ENCODE measurements at places on chromosomes 1 and 21.

DNA sequence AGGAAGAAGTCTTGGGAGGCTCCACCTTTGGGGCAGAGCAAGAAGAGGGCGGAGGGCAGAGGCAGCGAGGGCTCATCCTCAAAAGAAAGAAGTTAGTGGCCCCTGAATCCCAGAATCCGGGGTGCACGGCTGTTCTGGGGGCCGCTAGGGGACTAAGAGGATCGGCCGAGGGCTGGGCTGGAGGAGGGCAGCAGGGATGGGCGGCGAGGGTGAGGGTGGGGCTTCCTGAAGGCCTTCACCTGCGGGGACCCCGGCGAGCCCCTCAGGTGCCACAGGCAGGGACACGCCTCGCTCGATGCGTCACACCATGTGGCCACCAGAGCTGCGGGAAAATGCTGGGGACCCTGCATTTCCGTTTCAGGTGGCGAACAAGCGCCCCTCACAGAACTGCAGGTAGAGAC lies 23.9 kb downstream of the COL6A1 start:
- no peak for DNase-seq

- no peak for DNase-seq
Measured at GRCh38 chr1:174680101-174680500, 232.3 kb downstream of the GPR52 start.

GRCh38 chr1:112818990-112819689 lies 104.0 kb upstream of the PPM1J start:
- DNase-seq: no peak

DNA sequence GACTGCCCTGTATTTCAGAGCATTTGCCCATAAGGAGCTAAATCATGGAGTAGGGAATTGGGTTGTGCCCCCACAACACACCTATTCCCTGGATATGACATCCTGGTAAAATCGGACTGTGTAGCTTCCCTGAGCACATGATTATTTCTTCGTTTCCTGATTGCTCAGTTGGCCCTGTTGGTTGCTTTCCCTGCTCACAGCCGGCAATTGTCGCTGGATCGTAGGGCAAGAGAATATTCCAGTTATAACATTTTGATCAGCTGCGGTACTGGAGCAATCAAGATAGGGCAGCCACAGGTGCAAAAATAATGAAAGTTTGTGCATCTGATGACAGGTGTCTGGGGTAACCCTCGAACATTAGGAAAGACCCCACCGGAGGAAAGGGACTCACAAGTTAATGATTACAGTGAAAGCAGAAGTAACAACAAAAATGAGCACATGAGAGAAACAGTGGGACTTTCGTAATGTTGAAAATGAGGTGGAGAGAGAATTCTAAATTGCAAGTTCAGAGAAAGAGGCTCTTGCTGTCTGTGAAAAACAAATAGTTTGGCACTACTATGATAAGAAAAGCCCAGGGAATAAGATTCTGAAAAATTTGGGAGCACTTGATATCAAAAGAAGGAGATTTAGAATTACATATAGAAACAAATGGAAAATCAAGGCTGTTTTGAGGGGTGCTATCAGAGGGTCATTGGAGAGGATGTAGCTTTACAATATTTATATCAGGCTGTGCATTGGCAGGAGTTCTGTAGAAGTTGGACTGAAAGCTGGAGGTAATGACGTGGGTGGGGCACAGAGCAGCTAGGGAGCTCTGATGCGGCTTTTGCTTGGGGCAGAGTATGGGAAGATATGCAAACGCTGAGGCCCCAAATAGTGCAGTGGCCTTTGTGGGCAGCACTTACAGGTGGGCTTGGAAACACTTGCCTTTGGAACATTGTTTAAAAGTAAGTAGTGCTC lies at the start of gene MAB21L3:
MAB21L3 (plus strand) TSS at position 833 of the 957 bp plus-strand sequence. CDS start 1,217 bp downstream, outside the sequence.
- DNase-seq: no peak

DNA sequence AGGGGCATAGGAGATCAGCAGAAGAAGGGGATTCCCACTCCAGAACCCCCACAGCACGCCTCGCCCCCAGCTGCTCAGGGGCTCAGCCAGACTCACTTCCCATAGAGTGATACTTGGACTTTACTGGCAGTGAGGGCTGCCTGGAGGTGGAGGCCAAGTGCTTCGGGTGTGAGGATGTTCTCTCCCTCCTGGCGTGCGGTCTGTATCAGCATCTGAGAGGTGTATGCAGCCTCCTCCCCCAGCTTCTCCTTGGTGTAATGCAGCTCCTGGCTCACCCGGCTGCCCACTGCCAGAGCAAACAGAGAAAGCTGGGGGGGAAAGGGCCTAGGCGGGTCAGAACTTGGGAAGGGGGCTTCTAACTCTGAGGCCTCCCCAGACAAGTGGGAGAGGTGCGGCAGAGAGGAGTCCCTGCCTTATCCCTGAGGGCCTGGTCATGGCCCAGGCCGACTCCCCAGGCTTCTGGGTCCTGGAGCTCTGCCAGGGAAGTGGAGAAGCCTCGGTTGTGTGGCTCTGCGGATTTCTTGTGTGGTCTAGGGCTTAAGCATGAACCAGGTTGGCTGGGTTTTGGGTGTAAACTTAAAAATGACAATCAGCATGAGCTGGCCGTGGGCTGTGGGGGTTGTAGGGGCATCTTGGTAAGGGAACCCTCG lies 10.9 kb downstream of the PTCH2 start:
- no peak for DNase-seq

GRCh38 chr1:1019122-1019999 lies 559 bp upstream of the AGRN start:
- DNase-seq: peak; percentile 66

GRCh38 chr1:54501849-54502248 lies 46.2 kb upstream of the ACOT11 start:
- DNase-seq: no peak

DNA sequence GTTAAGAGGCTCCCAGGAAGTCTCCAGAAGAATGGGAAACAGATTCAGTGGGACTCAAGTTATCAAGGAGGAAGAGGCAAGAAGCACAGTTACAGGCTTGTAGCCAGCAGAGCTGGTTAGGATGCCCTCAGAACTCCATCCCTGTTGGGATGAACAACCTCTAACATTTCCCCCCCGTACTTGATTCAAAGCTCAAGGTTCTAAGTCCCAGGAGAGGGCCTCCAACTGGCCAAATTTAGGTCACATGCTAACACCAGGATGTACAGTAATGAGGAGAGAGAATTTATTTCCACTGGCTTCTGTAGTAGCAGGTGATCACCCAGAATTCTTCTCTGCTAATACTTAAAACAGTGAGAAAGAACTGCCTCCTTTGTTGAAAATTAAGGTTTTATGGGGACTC lies 22.3 kb upstream of the HSPA13 start:
- DNase-seq: no peak

DNA sequence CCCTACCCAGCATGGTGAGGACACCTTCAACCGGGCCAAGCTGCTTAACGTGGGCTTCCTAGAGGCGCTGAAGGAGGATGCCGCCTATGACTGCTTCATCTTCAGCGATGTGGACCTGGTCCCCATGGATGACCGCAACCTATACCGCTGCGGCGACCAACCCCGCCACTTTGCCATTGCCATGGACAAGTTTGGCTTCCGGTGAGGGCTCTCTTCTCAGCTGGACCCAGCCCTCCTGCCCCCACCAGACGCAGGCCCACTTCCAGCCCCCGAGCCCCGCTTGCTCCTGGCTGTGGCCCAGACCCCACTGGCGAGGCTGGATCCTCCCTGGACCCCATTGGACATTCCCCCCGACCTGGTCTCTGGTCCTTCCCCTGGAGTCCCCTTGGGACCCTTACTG lies 5.8 kb downstream of the B4GALT2 start:
- DNase-seq: no peak

- DNase-seq: no peak
Measured at GRCh38 chr1:176543360-176544129, 80.6 kb downstream of the PAPPA2 start.

GRCh38 chr1:45348020-45348419 lies 7.8 kb upstream of the MUTYH start:
- DNase-seq: no peak

DNA sequence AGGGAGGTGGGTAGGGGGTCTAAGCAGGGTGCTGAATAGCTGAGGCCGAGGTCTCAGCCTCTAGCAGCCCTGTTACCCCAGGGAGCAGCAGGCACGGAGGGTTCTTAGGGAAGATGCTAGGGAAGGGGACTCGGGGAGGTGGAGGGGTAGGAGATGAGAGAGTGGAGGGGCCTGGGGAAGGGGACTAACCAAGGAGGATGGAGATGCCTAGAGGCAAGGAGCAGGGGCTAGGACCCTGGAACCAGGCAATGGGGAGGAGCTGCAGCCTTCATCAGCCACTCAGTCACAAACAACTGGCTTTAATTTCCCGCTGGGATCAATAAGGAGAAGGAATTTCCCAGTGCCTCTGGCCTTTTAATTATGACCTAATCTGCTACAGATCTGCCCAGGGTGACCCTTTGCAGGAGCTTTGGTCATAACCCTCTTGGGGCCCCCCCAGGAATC lies 2.9 kb upstream of the CRABP2 start:
- no peak for DNase-seq

DNA sequence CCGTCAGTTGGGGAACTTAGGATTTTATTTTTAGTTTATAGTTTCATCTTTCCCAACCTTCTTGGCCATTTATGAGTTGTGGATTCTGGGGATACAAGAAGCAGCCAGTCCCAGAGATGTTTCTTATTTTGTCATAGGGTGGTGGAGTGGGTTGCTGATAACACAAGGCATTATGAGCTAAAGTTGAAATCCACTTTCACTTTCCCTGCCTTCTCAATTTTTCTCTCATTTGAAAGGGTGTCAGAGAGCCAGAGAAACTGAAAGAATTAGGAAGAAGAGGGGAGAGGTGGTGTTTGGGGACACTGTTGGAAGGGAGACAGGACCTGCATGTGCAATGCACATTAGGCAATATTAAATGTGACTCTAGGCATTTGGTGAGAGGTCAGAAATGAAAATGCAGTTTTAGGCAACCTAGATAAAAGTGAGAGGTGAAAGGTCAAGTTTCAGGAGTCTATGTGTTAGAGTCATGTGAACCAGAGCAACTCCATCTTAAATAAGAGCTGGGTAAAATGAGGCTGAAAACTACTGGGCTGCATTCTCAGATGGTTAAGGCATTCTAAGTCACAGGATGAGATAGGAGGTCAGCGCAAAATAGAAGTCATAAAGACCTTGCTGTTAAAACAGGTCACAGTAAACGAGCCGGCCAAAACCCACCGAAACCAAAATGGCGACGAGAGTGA lies 71.1 kb upstream of the F3 start:
- DNase-seq: no peak

All from NCI-H2171 treated with DMSO at 0.1 percent for 48 hours (cell line).